PC-3 (cell line): ENCODE measurements at places on chromosomes 1 and 21.
A peak's percentile ranks its signal among the peaks of the same experiment; 100 is the strongest.

- no peak for DNase-seq
These were observed 199.4 kb upstream of the NRIP1 start for GRCh38 chr21:15264084-15264665.

DNA sequence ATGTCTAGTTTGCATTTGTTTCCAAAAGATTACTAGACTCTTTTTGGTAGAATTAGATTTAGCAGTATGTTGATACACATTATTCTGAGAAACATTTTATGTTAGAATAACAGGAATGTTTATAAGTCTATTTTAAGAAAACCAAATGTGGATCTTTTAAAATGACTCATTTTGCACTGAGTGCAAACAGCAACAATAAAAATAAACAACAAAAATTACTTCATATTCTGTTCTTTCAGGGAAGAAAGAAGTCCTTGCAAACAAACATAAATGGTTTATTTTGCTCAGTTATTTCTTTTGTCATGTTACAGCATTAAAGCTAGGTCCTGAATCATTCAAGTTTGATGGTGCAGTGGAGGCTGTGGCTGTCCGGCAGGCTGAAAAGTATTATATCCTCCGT is 106.8 kb upstream of the TENT5C start:
- DNase-seq, result no peak

- no peak for DNase-seq
These were observed 1.8 kb upstream of the PGLYRP4 start for GRCh38 chr1:153350321-153350957.

DNA sequence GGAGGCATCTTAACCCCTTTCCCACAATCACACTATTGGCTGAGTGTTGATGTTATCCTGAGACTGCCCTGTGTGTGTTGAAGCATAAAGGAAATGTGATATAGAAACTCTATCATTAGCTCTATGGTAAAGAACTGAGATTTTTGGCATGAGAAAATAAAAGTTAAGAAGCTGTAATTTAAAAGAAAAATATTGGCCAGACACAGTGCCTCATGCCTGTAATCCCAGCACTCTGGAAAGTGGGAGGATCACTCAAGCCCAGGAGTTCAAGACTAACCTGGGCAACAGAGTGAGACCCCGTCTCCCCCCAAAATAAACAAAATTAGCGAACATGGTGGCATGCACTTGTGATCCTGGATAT is 14.2 kb upstream of the RIPK4 start:
- no peak for DNase-seq

DNA sequence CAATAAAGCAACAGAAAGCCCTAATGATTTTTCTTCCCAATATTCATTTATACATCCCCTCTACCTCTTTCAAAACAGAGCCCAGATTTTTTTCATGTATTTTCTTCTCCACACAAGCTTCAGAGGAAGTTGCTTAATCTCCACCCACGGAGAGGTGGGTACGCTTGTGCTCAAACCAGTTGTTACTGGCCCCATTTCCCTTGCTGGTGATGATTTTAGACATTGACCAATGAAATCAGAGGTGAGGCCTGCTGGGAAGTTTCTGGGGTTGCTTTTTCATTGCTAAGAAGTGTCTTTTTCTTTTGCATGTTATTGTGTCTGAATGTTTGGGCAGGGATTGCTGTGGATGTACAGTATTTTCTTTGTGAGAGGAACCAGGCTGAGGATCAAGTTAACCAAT is 448.1 kb upstream of the B3GALT2 start:
- DNase-seq, result no peak

GRCh38 chr21:41956926-41957729 is 3.3 kb upstream of the C2CD2 start:
- DNase-seq, result peak; percentile 83

DNA sequence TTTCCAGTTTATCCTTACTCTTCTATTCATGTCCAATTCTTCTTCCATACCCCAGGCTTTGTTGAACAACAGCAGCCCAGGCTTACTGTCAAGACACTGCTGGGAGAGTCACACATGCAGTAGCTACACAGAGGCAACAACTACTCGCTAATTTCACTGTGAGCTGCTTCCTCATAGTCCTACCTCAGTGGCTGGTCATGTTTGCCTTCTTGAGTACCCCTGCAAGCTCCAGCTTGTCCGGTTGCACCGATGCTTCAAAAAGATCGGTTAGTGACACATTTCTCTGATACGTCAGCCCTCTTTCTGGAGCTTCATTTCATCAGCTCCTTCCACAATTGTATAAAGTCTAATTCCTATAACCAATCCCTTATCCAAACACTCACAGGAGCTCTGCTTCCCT is 246.7 kb upstream of the NFIA start:
- DNase-seq, result no peak

- DNase-seq, result no peak
These were observed 22.1 kb downstream of the ASPM start for GRCh38 chr1:197124376-197124775.

- no peak for DNase-seq
These were observed 82.3 kb downstream of the ACTL8 start for GRCh38 chr1:17837233-17838030.

GRCh38 chr1:183218027-183218618 is 32.1 kb downstream of the LAMC2 start:
- no peak for DNase-seq

DNA sequence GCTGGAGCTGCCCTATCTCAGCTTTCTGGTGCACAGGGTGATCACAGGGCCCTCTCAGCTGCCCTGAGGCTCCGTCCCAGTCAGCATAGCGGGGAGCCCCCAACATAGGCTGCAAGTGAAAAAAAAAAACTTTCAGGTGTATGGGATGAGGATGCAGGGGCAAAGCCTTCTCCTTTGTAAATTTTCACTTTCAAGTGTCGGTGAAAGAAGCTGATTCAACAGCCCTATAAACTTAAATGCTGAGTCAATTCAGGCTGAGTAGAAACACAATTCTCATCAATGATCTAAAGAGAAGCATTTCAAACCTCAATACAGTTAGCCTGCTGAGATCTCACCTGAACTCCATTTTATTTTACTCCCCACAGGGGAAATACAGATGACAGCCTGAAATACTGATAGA is 171.2 kb downstream of the SEC16B start:
- no peak for DNase-seq

GRCh38 chr21:45993210-45994085 is 11.9 kb downstream of the COL6A1 start:
- DNase-seq, result no peak

DNA sequence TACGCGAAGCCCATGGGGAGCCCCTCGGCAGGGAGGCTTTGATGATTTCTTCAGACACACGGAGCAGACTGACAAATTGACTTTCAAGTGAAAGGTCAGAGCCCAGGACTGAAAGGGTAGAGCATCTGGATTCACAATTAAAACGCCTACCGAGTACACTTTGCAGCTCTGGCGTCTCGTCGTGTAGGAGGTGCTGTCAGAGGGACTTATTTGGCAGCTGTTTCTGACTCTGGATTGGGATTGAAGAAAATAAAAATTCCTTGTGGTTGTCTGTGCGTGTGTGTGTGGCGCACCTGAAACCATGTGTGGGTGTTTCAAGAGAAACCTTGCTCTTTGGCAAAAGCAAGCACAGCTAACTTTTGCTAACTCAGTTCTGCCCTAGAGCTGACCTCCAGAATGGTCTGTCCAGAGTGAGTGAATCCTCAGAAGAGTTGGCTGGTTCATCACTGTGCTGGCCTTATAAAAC is 348.7 kb downstream of the HLX start:
- no peak for DNase-seq

GRCh38 chr1:91827459-91828321 is 58.3 kb downstream of the TGFBR3 start:
- DNase-seq, result no peak

- DNase-seq, result peak; percentile 98
These were observed 91.3 kb downstream of the CATSPERE start for GRCh38 chr1:244552336-244552735.

GRCh38 chr1:187877220-187877619 is 1048.5 kb downstream of the PLA2G4A start:
- DNase-seq, result no peak

DNA sequence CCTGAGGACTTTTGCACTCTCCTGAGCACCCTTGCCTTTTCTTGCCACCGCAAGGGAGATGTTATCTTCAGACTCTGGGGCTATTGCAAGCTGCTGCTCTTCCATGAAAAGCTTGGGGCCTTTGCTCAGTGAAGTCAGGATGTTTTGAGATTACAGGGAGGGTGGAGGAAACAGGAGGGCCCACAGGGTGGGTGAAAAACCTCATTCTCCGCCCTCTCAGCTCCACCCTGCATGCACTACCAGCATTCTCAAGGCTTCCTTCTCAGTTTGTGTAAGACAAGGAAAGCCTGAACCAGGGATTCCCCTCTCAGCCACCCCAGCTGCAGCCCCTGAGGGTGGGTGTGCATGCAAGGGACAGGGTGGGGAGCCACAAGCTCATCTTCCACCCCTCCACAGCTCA is 25.8 kb upstream of the ZNF648 start:
- no peak for DNase-seq

GRCh38 chr1:30512914-30513265 is 210.5 kb downstream of the MATN1 start:
- no peak for DNase-seq

GRCh38 chr1:78351551-78352216 is 139.1 kb upstream of the PTGFR start:
- DNase-seq, result no peak

DNA sequence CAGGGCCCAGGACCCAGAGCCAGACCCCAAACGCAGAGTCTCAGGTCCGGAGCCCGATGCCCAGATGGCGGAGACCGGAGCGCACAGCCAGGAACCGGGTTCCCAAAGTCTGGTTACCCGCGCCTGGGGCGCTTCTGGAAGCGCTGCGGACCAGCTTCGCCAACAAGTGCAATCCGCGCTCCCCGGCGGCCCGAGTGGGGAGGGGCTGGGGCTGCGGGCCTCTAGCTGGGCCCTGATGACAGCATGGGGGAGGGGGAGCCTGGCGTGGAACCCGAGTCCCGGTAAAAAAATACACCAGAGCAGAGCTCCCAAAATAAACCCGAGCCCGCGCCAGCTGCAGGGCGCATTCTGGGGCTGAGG is 494 bp downstream of the NT5C1A start:
- no peak for DNase-seq

DNA sequence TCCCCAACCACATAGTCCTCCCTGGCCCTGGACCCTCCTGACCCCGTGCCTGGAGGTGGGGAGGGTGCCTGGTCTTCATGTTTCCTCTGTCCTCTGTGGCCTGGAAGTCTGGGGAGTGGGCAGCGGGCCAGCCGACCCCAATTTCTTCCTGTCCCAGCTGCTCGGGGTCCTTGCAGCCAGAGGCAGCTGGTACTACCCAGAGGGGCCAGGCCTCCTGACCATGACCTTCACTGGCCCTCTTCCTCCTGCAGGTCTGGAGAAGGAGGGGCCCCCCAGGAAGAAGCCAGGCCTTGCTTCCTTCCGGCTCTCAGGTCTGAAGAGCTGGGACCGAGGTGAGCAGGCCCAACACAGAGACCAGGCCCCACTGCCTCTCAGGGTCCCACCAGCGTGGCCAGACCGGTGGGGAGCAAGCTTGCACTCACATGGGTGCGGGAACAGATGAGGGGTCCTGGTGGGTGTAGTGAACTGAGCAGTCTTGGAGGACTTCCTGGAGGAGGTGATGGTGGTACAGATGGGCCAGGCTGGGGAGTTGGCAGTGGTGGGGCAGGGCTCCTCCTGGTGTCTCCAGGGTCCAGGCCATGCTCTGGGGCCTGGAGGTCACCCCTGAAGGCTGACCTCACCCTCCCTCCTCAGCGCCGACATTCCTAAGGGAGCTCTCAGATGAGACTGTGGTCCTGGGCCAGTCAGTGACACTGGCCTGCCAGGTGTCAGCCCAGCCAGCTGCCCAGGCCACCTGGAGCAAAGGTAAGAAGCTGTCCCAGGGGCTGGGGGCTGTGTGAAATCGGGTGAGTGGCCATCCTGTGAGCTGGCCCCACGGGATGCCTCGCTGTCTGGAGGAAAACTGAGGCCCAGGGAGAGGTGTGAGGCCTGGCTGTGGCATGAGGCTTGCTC is 32.7 kb downstream of the TRIM11 start:
- DNase-seq, result no peak

GRCh38 chr1:197774466-197775281 is 606 bp downstream of the DENND1B start:
- peak; percentile 30 for DNase-seq

GRCh38 chr1:32341186-32341757 is 5.2 kb upstream of the MARCKSL1 start:
- no peak for DNase-seq

- DNase-seq, result no peak
These were observed 119.8 kb downstream of the PLA2G4A start for GRCh38 chr1:186948535-186948934.

- peak; percentile 42 for DNase-seq
These were observed 86.5 kb upstream of the ATP1A1 start for GRCh38 chr1:116286541-116286971.

DNA sequence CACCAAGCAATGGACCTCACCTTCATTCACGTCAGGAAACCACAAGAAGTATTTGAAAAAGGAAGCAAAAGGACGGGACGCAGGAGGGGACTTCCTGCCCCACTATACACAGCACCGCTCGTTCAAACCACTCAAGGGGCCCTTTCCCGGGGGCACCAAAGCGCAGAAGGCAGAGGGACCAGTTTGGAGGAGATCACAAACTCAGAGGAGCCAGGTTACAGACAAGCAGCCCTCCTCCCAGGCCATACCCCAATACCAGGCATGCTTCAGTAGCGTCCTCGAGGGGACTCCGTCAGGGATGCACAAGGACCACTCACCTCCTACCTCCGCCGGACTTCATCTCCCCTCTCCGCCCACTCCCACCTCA is 685 bp downstream of the CRTC2 start:
- DNase-seq, result no peak

- DNase-seq, result no peak
These were observed 265.2 kb downstream of the TNR start for GRCh38 chr1:175478217-175478616.
